ENCODE measurements at places on chromosomes 2 and 18.

- DNase-seq = no peak
Measured at GRCh38 chr2:59798687-59799232, 754.7 kb downstream of the BCL11A start.

DNA sequence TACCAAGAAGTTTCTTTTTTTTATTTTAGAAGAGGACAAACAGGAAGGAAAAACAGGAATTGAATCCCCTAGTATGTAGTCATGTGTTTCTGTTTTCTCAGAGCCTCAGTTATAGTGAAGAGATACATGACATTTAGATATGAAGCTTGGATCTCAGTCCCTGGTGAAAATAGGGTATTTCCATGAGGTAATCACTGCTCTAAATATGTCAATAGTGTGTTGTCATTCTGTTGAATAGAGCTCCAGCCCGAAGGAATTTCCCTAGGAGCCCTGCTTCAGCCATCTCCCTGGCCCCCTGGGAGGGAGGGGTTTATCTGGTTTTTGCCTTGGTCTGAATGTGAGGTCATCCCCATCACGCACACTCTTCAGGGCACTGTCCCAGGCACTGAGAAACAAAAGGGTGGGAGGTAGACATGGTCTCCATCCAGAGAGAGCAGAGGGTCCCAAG lies 47.1 kb upstream of the REL start:
- no peak for DNase-seq

- DNase-seq = no peak
Measured at GRCh38 chr2:40118622-40119021, 333.3 kb downstream of the SLC8A1 start.

DNA sequence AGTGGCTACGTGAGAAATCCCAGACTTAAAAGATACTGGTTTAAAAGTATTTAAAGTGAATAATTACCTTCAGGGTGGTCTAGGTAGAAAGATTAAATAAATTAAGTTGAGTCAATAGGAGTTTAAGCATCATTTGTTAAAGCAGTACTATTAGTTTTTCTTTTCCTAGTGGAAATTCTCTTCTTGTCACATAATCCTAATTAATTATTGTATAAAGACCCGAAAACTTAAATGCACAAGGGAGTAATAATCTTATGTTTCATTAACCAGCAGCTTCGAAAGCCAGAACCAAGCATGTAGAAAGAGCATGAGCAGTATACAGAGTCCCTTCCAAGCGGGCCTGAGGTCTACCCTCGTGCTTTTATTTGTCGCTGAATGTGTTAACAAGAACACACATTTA lies 90.2 kb upstream of the SKOR2 start:
- no peak for DNase-seq

- no peak for DNase-seq
Measured at GRCh38 chr2:42795841-42796301, 3.5 kb upstream of the HAAO start.

- DNase-seq = no peak
Measured at GRCh38 chr2:238151628-238152235, 7.0 kb upstream of the ERFE start.

DNA sequence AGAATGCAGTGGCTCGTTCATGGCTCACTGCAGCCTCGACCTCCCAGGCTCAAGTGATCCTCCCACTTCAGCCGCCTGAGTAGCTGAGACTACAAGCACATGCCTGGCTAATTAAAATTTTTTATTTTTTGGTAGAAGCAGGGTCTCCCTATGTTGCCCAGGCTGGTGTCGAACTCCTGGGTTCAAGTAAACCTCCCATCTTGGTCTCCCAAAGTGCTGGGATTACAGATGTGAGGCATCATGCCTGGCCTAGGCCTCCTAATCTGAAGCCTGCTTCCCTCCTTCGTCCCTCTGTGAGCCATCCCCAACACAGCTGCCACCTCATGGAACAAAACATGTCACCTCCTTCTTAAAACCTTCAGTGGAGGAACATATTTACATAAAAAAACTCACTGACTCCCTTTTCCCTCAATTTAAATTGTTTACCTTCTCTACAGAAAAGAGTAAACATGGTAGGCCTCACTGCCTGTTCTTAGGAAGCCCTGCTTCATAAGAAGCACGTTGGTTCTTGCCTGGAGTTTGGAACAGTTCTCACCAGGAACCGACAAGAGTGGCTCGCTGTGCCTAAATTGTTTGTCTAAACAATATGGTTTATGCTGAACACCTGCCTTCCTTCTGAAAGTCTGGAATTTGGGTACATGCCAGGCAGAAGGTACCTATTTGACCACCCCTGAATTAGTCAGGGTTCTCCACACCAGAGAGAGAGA lies 12.1 kb upstream of the RHOB start:
- no peak for DNase-seq

- peak; percentile 36 for DNase-seq
Measured at GRCh38 chr2:197256547-197257170, 53.9 kb downstream of the ANKRD44 start.

- DNase-seq = no peak
Measured at GRCh38 chr2:238847419-238847801, 475 bp upstream of the TWIST2 start.

DNA sequence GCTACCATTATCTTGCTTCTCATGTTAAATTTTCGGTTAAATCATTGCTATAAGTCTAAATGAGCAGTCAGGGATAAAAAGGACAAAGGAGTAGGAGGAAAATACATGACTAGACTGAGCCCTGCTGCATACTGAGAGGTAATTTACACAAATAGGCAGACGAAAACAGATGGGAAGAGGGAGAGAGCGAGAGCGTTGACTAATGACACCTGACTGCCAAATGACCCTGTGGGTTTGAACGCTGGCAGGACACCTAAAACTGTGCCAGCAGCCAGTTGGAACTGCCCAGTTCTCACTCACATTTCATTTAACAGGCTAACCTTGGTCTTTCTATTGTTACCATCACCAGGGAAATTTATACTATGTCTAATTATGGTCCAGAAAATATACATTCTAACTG lies 978.2 kb downstream of the CPS1 start:
- no peak for DNase-seq

DNA sequence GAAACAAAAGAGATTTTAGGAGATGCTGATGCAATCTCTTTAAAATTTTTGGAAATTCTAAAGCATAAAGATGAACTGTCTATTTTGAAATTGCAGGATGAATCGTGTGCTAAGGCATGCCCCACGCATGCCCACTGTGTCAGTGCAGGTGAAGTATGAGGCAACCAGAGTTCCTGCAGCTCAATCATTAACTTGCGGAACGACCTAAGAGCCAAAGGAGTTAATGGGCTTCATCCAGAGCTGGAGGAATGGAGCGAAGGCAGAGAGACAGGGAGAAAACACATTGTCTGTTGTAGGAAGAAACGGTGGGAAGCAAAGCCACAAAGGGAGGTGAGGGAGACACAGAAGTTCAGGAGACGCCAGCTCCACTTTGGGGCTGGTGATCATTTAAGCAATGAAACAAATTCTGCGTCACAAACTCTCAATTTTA lies 265.2 kb downstream of the CCDC85A start:
- DNase-seq = no peak

DNA sequence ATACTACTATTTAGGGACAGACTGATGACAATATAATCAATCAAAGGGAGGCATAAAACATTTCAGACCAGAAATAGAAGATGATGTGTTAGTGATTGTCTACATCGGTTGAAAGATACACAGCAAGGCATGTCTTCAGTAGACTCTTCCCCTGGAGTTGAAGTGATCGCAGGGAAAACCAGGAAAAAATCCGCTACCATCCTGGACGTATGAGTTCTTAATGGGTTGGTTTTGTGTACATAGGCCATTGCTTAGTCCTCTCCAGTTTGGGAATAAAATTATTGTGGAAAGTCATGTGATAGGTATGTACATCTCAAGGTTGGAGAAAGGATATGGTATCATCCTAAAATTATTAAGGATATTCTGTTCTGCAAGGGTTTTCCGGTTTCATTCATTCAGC lies 4.3 kb downstream of the APCDD1 start:
- no peak for DNase-seq

- DNase-seq = no peak
Measured at GRCh38 chr2:25684577-25685473, 11.4 kb upstream of the DTNB start.

- DNase-seq = no peak
Measured at GRCh38 chr2:98565286-98565860, 42.9 kb downstream of the COA5 start.

GRCh38 chr2:112794131-112794733 lies 9.9 kb upstream of the IL1A start:
- no peak for DNase-seq

DNA sequence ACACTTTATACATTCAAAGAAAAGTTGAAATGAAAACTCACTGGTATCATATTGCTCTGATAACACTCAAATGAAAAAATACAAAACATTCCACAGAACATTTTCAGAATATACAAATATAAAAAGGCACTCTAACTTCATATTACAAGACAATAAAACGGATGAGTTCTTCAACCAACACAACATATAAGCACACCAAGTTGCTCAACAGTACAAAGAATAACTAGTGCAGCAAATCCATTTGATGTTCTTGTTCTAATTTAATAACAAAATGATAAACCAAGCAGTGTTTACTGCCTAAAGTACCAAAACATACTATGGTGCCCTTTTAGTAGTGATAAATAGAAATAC lies 60.8 kb upstream of the PGAP1 start:
- DNase-seq = no peak

DNA sequence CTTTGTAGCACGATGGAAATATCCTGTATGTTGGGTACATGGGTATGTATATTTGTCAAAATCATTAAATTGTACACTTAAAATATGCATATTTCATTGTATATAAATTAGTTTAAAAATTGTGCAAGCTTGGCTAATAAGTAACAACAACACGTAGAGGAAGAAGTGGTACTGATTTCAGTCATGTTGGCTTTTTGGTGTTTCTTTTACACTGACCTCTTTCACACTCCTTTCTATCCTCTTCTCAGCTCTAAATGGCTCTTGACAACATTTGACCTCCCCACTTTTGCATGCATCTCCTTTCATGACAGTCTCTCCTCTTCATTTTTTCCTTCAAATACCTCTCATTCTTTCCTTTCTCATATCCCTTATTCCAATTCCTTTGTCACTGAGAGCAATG lies 801.4 kb upstream of the ZEB2 start:
- no peak for DNase-seq

- no peak for DNase-seq
Measured at GRCh38 chr2:200127848-200128247, 172.5 kb downstream of the MAIP1 start.

GRCh38 chr2:151638191-151638933 lies 95.9 kb downstream of the NEB start:
- peak; percentile 55 for DNase-seq

GRCh38 chr2:123528996-123529707 lies 495.9 kb upstream of the CNTNAP5 start:
- DNase-seq = no peak

DNA sequence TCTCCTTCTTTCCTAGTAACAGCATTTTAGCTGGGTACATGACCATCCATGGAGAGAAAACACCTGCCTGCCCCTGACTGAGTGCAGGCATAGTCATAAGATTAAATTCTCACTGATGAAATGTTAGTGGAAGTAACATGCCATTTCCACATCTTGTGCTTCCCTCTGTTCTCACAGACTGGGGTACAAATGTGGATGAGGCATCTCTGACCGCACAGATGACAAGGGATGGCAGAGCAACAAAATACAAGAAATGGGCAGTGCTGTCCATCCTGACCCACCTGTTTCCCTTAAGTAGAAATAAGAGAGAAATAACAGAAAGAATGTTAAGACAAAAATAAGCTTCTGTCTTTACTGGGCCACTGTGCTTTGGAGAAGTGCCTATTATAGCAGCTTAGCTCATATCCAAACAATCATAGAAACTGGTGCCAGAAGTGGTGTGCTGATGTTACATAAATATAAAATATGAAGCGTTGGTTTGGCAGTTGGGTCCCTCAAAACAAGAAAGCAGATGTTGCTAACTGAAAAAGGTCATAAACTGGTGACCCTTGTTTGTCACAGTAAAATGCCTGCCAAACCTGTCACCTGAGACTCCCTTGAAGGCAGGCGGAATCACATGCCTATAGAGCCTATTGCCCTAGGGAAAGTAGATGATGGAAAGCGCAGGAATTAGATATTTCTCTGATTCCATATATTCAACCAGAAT lies 72.4 kb upstream of the CCDC150 start:
- no peak for DNase-seq

GRCh38 chr18:3726238-3726951 lies 276.4 kb downstream of the TGIF1 start:
- no peak for DNase-seq

- DNase-seq = no peak
Measured at GRCh38 chr2:137190411-137191195, 425.3 kb downstream of the THSD7B start.

DNA sequence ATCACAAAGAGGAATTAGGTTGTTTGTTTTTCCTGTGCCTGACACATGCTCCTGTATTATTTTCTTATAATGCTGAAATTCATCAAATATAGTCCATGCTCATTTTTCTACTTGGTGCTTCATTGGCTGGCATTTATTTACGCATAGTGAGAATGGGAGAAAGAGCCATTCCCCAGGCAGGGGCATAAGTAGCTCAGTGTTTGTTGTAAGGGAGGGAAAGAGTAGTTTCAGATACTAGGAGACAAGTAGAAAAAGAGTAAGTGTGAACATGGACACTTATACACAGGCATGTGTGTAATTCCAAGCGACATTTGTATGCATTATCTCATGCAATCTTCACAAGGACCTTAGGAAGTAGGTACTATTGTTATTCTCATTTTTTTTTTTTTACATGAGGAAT lies 111.9 kb upstream of the UGP2 start:
- DNase-seq = no peak

DNA sequence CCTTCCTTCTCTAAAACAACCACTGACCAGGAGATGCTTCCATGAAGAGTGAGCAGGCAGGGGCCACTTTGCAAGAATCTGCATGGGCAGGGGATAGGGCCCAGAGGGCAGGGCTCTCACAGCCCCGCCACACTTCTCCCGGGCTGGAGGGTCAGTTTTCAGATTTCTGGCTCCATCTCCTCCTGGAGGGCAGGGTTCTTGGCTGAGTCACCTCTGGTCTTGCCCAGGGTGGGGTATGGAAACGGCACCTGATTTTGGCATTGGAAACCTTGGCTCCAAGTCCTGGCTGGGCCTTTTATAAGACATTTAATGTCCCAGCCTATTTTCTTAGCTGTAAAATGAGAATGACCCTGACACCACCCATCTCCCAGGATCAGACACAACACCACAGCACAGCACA lies 27.6 kb upstream of the ASPRV1 start:
- no peak for DNase-seq

DNA sequence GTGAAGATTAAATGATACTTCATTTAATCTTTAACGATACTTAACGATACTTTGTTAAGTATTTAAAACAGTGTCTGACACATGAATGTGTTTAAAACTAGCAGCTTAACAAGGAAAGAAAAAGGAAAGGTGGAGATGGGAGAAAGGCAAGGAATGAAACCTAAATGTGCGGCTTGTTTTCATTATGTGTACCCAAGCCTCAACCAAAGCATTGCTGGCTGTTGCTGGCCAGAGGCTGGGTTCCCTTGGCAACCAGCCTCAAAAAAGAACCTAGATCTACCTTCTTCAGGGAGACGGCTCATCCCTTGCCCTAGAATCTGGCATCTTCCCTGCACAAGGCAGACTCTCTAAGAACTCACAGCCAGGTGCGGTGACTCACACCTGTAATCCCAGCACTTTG lies 13.8 kb upstream of the PCBP1 start:
- DNase-seq = no peak

DNA sequence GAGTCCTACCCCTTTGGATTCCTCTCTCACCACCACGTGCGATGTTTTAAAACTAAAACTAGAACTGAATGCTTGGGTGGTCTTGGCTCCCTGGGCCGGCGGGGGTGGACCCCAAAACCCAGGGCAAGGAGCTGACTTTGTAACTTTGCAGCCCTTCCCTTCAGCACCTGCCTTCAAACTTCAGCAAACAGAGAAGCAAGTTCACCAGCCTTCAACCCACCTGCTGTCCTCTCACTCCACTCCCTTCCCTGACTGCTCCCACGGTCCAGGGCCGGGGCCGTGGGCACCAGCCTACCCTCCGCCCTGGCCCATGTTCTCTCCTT lies 54.5 kb downstream of the COL6A3 start:
- DNase-seq = no peak

Measured in stimulated activated naive CD4-positive, alpha-beta T cell (primary cell).